ENCODE measurements at places on chromosomes 7 and 10.

DNA sequence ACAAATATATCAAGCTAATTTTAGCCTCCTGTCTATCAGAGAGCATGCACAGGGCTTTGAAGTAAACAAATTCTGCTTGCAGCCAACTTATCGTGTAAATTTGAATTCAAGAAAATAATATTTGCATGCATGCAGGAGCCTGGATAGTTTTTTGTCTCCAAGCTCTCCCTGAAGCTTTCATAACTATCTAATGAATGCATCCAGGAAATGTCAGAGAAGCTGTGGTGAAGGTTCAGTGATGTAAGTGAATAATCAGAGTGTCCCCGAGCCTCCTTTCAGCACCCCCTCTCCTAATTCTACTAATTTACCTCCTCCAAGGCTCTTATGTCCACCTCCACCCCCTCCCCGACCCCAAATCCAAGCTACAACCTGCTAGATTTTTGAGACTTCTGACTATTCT lies 172.0 kb upstream of the ZNF32 start:
- DNase-seq, result no peak

DNA sequence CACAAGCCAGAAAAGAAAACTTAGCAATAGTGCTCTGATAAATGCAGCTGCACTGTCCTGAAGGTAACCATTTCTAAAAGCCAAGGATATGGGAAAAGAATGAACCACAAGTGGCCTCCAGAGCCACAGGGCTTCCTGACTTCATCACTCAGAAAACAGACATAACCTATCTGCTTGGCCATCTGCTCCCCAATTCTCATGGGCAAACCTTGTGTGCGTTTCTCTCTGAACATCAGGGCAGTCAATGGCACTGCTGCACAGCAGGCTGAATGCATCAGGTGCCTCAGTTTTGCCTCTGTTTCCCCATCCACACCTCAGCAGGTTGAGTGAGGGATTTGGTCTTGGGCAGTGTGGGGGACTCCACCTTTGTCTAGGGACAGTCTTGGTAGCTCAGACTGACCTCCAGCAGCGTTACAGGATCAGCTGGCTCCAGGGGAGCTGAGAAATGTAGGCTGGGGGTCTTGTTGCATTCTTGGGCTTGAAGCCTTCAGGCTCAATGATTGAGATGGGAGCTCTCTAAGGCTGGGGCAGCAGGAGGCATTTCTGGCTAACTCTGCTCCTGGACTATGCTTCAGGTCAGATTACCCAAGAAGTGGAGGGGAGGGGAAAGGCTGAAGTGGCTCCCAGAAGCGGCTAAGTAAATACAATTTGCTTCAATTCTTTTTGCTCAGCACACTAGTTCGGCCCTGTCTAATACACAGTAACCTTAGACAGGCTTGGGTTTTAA lies 23.6 kb upstream of the PDLIM1 start:
- no peak for DNase-seq

DNA sequence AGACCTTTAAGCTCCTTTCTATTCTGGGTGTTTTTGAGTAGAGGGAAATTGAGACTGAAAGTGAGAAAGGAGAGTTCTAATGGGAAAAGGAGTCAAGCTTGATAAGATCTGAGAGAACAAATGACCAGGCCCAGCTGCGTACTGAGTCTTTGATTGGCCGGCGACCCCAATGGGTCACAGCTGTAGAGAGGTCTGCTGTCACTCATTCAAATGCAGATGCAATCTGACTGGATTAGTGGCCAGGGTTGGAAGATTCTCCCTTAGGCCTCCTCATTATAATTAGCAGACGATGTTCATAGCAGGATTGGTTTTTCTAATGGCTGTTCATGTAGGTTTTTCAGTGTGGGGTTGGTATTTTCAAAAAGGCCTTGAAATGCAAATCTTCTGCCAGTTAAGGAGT lies 127.2 kb upstream of the SLC25A13 start:
- no peak for DNase-seq

- DNase-seq, result no peak
Observed at GRCh38 chr7:130367088-130367755, 13.1 kb upstream of the CPA1 start.

DNA sequence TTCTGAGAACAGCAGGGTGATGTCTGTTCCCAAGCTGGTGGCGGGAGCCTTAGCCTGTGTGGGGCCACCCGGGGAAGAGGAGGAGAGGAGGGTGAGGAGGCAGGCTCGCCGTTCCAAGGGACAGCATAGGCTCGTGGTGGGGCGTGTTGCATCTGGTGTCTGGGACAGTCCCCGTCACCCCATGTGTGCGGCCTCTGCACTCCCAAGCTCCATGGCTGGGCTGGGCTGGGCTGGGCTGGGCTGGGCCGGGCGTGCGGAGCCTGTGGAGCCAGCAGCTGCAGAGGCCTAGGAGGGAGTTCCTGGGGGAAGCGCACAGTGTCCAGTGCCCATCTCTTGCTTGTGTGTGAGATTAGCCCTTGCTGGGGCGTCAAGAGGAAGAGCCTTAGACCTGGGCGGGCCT lies 20.9 kb upstream of the TTYH3 start:
- DNase-seq, result no peak

GRCh38 chr10:62239994-62240393 lies 28.6 kb downstream of the RTKN2 start:
- DNase-seq, result no peak

DNA sequence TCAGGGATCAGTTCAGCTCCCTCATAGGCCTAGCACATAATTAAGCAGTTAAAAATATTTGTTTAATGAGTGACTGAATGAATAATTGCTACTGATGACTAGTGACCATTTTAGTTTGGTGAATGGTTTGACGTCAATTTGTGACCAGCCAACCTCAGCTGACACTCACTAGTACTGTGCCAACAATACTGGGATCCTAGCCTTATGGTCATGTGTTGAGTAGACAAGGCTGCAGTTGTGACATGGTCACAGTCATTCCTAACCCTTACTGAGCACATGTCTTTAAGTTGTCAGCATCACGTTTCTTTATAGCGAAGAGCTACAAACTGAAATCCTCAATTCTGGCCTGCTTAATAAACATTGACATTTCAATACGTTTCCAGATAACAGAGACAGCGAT lies 86.9 kb upstream of the SLC26A5 start:
- DNase-seq, result no peak

DNA sequence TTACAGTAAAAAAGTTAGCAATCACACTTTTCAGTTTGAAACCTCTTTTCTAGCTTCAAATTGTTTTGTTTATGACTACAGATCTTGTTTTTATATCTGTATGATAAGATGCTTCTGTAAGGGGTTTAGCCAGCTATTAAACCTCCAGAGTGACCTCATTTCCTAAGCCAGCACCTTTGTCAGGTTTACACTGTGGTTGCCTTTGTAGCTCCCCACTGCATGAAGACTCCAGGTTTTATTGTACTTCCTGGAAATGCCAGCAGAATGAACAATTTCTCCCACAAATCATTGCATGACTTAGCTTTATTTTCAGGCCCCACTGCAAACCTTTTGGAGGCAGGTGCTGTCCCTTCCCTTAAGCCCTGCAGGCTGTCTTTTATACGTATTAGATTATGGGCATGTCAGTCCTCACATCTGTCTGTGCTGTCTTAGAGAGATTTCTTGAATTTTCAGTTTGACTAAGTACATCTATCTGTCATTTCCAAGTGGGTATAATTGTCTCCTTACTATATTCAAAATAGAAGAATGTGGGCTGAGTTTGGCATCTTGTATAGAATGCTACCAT lies 8.2 kb upstream of the AGR3 start:
- no peak for DNase-seq

DNA sequence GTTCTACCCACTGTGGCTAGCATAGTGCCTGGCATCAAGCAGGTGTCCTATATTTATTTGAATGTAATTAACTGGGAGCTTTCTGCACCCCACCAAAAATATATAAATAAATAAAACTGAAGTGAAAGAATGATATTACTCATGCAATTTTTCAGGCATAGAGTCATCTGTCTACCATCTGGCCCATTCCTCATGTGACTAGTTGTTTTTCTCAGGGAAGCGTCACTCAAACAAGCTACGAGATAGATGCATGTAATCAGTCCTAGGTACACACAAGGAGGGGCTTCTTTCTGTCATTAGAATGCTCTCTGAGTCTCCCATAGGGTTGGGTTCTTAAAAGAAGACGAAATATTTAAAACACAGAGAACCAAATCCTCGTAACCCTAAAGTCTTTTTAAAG lies 255.5 kb upstream of the KMT2E start:
- DNase-seq, result no peak

DNA sequence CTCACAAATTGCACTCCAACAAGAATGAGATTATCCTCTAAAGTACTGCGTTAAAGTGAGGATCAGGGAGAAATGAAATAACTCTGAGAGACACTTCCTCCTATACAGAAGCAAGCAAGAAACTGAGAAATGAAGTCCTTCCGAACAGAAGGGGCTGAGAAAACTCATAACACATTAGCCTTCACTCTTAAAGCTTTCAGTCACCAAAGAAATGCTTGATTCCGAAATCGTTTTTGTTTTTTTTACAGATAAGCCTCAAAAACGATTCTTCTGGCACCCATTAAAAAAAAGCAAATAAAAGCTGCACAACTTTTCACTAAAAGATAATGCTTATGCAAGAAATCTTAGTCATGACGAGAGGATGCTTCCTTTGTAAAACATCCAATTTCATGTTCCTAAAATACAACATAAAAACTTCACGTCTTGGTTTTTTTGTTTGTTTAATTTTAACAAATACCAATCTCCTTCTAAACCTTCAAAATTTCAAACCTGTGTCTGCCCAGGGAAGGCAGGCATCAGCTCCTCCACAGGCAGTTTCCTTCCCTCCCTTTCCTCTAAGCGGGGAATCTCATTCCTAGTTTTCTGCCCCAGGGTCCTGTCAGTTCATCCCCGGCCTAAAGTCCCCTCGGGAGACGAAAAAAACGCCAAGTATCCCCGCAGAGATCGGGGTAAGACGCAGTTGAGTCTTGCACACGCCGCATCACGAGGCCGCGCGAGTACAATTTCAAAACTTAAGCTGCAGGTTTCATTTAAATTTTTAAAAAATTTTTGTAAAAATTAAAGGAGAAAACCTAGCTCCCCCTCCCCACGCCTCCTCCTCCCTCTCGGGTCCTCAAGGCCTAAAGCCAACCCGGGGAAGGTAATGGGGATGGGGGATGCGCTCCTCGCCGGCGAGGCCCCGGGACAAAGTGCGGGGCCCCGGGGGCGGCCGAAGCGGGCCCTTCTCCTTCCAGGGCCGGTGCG lies 1.1 kb downstream of the BAZ1B start:
- no peak for DNase-seq

DNA sequence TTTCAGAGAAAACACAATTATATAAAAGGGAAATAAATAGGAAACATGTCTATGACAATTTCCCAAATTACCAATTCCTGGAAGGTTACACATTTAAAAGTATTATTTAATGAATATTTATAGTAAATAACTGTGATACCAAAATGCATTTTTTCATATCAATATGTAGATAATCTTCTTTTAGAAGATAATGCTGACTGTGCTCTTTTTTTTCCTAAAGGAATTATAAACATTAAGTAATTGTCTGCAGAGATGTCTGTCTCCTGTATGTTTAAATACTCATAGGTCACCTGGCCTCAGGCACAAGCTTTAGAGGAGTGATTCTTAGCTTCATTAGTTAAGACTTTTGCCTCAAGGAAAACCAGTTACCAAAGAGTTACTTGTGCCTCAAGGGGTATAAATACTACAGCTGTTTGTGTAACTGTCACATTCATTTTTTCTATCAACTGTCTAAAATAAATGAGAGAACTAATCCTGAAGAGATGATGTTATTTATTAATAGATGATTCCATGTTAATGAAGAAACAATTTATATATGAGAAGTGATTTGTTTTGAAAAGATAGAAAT lies 77.1 kb downstream of the DNAJC1 start:
- DNase-seq, result no peak

DNA sequence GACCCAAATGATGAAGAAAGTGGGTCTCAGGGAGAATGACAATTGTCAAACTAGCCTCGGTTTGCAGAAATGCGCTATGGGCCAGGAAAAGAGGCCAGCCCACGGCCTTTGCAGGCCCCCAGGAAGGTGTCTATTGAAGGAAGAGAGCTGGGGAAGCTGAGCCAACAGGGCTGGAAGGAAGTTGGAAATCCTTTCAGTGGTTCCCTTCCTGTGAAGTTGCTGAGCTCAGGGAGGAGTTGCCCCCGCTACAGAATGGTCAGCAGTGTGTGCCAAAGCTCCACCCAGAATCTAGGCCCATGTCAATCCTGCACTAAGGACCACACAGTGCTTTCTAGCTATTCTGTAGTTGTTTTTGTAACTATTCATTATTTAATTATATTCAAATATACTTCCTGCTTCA lies 91.6 kb upstream of the ANLN start:
- DNase-seq, result no peak

GRCh38 chr10:396535-397220 lies 261.4 kb downstream of the ZMYND11 start:
- DNase-seq, result no peak

DNA sequence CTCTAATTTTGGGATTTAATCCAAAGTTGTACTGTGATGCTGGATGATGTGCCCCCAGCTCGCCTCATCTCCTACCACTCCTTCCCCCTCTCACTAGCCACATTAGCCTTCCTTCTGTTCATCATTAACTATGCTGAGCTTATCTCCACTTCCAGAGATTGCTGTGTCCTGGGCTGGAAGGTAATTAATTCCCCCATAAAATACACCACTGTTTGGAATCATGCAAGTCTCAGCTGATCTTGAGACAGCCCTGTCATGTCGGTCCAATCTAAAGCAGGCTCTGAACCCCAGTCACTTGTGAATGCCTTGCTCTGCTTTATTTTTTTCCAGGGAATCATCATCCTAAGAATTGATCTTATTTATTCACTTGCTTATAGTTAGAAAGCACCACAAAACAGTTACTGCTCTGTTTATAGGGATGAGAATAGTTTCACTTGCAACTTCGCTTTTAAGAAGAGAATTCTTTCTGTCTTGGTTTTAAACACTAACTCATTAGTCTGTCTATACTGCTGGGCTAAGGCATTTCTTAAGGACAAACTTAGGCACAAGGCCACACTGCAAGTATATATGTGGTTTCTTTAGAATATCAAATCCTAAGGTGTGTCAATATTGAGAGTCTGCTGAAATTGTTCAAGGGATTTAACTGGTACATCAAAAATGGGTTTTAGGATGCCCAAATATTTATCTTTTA lies 341.1 kb upstream of the SEMA3A start:
- DNase-seq, result no peak

- no peak for DNase-seq
Observed at GRCh38 chr10:59895629-59896116, 10.7 kb downstream of the CCDC6 start.
